ENCODE measurements at places on chromosomes 3 and 15.

DNA sequence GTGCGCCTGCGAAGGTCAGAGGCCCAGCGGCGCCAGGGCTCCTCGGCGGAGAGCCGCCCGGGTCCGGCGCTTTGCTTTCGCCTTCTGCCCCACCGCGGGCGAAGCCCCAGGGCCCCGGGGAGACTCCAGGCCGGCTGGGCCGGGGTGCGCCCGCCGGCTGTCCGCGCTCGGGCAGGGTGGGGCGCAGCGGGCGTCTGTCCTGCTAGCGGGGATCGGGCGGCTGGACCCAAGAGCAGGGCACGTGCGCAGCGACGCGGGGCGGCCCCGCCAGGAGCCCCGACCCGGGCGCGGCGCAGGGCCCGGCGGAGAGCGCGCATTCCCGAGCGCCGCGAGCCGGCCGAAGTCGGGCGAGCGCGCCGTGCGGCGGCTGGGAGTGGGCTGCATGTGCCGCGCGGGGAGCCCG is 569 bp upstream of the ALDH1A3 start:
- DNase-seq: no peak

- DNase-seq: no peak
These were observed 2.3 kb downstream of the LYZL4 start for GRCh38 chr3:42408156-42408555.

DNA sequence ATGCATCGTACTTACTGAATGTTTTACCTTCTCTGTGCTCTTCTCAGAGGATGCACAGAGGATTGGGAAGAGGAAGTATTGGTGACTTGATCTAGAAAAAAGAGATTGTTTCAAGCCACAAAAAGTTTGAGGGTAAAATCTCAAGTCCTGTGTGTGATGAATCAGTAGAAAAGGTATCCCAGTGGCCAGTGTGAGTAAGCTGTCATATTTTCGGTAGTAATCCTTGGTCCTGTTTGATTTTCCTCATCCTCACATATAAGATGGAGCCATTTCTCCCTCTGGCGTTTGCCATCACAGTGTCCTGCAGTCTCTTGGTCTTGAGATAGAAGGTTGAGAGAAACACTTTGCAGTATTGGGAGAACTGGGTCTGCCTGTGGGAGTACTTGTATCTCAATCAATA is 166.8 kb downstream of the LPP start:
- no peak for DNase-seq

GRCh38 chr3:74862476-74862875 is 248.0 kb upstream of the CNTN3 start:
- no peak for DNase-seq

DNA sequence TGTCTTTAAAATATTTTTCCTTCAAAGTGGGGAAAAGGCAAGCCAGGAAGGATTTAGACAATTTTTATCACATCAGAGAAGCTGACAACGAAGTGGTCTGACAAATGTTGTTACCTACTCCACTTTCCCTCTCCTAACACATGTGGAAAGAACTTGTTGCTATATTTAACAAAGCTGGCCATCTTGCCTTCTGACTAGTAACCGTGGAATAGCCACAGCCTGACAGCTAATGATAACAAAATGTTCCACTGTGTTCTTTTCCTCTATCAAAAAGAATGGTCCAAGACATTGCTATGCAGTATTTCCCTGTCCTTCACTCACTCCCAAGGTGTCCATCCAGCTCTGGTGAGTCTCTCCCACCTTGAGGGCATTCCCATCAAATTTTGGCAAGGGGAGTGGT is 481.4 kb upstream of the THBS1 start:
- DNase-seq: no peak

Data from natural killer cell (primary cell).